ENCODE measurements at places on chromosomes 13 and 19.

- DNase-seq = no peak
Observed at GRCh38 chr13:39818953-39819352, 163.5 kb downstream of the COG6 start.

GRCh38 chr19:3737487-3738205, 23.8 kb downstream of the APBA3 start:
- no peak for DNase-seq

DNA sequence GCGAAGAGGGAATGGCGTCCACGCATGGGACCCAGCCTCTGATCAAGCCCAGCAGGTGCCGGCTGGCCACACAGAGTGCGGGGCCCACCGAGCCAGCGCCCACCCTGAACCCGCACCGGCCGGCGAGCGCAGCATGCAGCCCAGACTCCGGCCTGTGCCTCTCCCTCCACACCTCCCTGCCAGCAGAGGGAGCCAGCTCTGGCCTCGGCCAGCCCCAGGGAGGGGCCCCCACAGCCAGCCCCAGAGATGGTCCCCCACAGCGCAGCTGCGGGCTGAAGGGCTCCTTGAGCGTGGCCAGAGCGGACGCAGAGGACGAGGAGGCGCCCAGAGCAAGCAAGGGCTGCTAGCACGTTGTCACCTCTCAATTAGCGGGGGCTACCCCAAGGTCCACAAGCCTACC, 904.5 kb downstream of the SLITRK6 start:
- no peak for DNase-seq

DNA sequence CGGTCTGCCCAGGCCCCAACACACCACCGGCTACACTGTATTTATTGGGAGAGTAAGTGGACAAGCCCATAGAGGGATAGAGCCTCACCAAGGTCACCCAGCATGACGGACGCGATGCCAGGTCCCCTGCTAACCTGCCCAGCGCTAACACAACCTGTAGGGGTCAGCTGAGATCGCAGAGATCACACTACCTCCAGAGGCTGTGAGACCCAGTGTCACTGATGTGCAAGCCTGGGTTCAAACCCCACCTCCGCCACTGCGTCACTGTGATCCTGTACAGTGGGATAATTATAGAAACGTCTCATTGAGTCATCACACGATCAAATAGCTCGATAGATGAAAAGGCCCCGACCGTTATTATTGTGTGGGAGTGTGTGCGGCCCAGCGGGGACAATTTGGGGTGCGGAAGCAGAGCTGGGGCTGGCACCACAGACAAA, 10.6 kb upstream of the TLE2 start:
- no peak for DNase-seq

DNA sequence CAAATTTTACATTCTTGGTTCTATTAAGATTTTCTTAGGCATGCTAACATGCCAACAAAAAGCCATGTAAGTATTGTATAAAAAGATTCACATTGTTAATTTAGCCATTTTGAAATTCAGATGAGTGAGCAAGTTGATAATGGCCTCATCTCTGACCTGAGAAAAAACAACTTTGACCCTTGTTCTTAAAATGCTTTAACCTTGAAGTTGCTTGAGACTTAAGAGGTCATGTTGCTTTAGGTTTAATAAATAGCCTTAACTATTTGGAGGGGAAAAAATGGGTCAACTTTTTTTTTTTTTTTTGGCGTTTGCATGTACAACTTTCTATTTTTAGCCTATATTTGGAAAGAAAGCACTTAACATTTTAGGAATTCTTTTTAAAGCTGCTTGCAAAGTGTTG, 6.0 kb downstream of the MIR17HG start:
- DNase-seq = no peak

DNA sequence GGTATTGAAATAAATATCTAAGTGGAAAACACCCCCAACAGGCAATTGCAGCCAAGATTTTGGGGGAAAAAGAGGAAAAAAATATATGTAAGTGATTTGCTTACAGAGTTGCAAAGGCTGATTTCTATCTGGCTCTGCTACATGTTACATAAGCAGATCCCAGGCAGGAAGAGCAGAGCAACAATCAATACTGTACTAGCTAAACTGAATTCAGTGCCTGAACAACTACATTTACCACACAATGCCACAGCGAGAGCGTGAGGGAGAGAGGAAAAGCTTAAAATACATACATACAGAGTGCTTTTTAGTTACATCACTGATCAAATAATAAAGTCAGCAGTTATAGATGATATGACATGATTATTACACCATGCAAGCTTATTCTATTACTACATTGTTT, 665.6 kb upstream of the ARGLU1 start:
- no peak for DNase-seq

DNA sequence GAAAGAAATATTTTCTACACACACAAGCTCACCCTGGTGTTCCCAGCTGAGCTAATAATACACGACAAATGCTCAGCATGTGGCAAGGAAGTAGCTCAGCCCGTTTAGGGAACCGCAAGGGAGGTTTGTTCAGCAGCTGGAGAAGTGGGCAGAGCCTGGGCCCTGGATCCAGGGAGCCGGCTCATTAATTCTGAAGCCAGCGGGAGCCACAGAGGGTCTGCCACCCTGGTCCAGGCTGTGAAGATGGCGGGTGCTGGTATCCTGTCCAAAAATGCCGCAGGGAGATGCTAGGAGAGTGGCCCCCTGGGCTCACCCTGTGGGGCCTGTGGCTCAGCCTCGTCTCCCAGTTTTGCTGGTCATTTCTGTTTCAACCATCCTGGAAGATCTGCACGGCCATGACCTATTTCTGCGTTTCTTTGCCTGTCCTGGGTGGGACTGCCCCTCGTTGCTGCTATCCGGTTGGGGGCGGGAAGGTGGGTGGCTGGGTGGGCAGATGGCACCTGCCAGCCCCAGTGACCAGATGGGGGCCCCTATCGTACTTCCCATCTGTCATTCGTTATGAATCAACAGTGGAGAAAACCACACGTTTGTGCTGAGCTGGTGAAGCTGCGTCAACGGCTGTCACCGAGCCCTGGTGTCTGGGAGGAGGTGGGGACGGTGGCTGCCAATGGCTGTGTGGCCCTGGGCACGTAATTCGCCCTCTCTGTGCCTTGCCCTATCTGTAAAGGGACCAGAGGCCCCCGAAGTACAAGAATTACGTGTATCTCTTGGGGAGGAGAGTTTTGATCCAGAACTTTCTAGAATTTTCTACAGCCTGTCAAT, 2.7 kb upstream of the GNA15 start:
- peak; percentile 80 for DNase-seq

- DNase-seq = peak; percentile 8
Observed at GRCh38 chr19:53772943-53773342, 51.2 kb downstream of the NLRP12 start.

DNA sequence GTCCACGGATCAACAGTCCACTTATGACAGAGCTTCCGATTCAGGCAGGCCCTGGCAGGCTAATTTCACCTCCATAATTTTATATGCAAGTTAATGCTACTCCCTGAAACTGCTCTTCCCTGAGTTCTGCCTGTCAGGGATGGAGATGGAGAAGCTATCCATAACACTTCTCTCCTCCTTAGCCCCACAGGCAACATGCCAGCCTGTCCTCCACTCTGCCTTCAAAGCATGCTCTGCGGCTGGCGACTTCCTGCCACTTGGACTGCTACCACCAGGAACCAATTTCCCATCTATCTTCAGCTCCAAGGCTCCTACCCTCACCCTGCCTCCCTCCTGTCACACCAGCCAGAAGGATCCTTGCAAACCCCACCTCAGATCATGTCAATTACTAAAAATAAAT, 35.4 kb downstream of the GSX1 start:
- DNase-seq = no peak

Data from activated T-cell treated with anti-CD3 and anti-CD28 coated beads for 48 hours (primary cell).